Stimulated activated naive CD4-positive, alpha-beta T cell treated with Interleukin-2 at 50 U/mL for 16 hours (primary cell): ENCODE measurements at places on chromosomes 5 and 9.

GRCh38 chr5:168118042-168118668 lies 173.3 kb upstream of the WWC1 start:
- no peak for DNase-seq

- DNase-seq = no peak
Measured at GRCh38 chr5:132778129-132778528, 1.1 kb upstream of the SEPTIN8 start.

GRCh38 chr9:16268067-16268881 lies 602.2 kb downstream of the BNC2 start:
- no peak for DNase-seq

- no peak for DNase-seq
Measured at GRCh38 chr5:161544350-161544765, 2.2 kb downstream of the GABRB2 start.
